ENCODE measurements at places on chromosomes 1 and 21. TPM values are rescaled to one million over a fixed set of nuclear protein-coding genes. Genes with fewer than 3 reads are reported as not detected.

The HPCA gene
- not detected for total RNA-seq

The TRIM58 gene
- total RNA-seq: 0.32 TPM

The PODN gene
- total RNA-seq: 0.39 TPM

The SDHB gene
- 111 TPM for total RNA-seq

The USH2A gene
- not detected for total RNA-seq

The CACNA1S gene
- not detected for total RNA-seq

The NHLH2 gene
- not detected for total RNA-seq

The OR2M4 gene
- total RNA-seq: not detected

The CCDC17 gene
- 3.1 TPM for total RNA-seq

The SARS1 gene
- total RNA-seq: 183 TPM

The ERG gene
- total RNA-seq: 0.32 TPM

The HHAT gene
- total RNA-seq: 3.1 TPM

The HLX gene
- 22.9 TPM for total RNA-seq

The TMEM240 gene
- 10.3 TPM for total RNA-seq

The IL23R gene
- not detected for total RNA-seq

The HES2 gene
- 0.08 TPM for total RNA-seq

The A3GALT2 gene
- total RNA-seq: 1.0 TPM

The FMO4 gene
- total RNA-seq: 3.8 TPM

The SPRR4 gene
- total RNA-seq: not detected
